ENCODE measurements at places on chromosomes 2 and 18.

- no peak for DNase-seq
Observed at GRCh38 chr2:226282151-226282550, 517.5 kb downstream of the IRS1 start.

GRCh38 chr2:10903861-10904210 is 7.9 kb upstream of the KCNF1 start:
- DNase-seq = no peak

DNA sequence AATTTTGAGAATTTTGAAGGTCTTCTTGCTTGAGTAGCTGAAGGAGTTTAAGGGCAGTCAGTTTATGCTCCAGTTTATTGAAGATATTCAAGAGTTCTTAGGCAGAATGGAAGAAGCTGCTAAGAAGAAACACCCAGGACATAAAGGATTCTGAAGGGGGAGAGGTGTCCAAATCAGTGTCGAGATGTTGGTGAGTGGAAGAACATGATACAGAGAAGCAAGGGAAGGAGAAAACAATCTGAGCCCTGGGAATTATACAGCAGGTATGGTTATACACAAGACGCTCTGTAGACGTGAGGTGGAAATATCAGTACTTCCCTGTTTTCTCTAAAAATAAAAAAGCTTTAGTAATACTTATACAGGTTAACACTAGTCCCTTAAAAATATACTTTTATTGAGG is 60.1 kb downstream of the CLIP4 start:
- DNase-seq = no peak

- no peak for DNase-seq
Observed at GRCh38 chr2:75491129-75491753, 69.5 kb downstream of the EVA1A start.

- no peak for DNase-seq
Observed at GRCh38 chr2:209977386-209978239, 24.8 kb upstream of the RPE start.

DNA sequence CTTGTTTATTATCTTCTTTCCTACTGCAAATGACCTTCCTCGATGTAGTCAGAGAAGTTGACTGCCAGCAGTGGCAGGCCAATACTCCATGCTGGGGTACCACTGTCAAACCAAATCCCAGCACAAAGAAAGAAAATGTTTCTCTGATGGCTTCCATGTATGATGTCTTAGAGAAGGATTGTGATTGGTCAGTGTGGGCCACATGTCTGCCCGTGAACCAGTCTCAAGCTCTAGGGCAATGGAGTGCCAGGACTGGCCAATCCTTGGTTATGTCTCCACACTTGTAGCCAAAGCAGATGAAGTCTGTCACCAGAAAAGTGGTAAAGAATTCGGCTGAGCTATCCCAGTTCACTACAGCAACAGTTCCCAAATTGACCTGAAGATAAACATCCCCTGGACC is 17.6 kb upstream of the SMAD4 start:
- DNase-seq = no peak

GRCh38 chr2:117436697-117437096 is 377.8 kb upstream of the DDX18 start:
- no peak for DNase-seq

DNA sequence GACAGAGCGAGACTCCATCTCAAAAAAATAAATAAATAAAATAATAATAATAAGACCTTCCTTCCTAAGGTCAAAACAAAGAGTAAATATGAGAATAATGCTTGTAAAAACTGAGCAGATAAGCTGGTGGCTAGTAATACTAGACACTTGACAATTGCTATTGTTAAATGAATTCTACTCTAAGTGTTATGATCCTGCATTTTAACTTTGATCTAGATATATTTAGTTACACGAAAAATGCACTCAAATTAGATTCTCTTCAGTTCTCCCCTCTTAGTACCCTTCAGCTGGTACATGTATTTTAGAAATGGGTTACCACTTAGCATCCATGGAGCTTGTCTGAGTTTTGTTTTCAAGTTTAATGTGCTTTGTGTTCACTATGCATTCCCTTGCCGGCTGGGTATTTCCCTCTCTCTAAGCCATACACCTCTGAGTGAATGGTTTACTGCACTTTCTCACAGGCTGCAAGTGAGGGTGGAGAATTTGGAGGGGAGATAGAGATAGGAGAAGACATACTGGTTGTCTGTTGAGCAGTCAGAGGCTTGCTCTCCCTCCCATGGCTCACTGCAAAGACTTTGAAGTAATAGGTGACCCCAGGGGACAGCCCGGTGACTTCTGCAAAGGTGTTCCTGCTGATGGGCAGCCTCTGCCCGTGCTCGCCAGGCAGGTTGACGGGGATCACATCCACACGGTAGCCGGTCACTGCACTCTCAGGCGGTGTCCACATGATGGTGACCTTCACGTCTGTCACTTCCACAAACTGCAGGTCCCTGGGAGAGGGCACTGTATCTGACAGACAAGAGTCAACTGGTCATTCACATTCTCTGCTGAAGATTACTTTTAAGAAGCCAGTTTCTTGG is 29.9 kb downstream of the FN1 start:
- DNase-seq = no peak

DNA sequence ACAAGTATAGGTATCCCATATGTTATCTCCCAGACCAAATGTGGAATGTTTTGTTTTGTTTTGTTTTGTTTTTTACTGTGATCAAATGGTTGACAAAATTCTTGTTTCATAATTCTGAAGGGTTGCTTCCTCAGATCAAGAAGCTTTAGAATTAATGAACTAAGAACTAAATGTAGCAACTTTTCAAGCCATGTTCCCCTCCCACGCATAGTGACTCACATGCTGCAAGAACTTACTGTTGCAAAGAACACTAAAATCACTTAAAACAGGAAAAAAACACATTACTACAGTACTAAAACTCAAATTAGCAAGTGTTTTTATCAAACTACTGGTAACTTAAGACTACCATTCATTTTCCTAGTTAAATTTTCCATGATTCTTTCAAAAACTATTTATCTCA is 30.6 kb downstream of the HNRNPLL start:
- no peak for DNase-seq

GRCh38 chr18:23201741-23202140 is 66.5 kb downstream of the CABLES1 start:
- DNase-seq = no peak

GRCh38 chr18:37419315-37419714 is 146.3 kb downstream of the CELF4 start:
- no peak for DNase-seq

DNA sequence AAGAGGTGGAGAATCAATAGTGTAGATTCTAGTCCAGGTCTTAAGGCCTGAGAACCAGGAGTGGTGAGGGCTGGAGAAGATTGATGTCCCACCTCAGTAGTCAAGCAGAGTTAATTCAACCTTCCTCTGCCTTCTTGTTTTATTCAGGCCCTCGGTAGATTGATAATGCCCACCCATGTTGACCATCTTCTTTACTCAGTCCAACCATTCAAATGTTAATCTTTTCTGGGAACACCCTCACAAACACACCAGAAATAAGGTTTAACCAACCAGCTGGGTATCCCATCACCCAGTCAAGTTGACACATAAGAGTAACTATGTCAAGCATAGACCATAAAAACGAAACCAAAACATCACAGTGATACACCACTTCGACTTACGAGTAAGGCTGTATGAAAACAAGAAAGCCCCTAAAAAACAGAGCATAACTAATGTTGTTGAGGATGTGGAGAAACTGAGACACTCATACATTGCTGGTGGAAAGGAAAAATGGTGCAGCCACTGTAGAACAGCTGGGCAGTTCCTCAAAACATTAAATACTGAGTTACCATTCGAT is 57.5 kb downstream of the SLC35F5 start:
- no peak for DNase-seq

DNA sequence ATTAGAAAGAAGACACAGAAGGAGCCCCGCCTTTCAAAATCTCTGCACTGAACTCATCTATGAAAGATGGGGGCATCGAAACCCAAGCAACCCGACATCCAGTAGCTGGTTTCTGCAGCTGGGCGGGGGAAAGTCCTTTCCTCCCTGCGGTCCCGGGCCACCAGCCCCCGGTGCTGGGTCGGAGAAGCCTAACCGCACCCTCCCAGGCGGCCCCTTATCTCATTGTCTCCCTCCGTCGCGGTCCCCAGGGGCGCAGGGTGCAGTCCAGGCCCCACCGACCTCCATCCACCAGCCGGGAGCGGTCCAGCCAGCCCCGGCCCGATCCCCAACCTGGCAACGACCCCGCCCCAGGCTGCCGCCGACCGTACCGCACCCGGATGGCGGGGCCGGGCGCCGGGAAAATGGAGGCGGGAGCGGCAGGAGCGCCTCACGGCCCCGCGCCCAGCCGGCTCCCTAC is 452 bp downstream of the RAPH1 start:
- DNase-seq = no peak

GRCh38 chr18:3720159-3720558 is 270.2 kb downstream of the TGIF1 start:
- no peak for DNase-seq

- DNase-seq = no peak
Observed at GRCh38 chr2:137237055-137237454, 471.7 kb downstream of the THSD7B start.

GRCh38 chr2:10256031-10256514 is 46.6 kb upstream of the HPCAL1 start:
- no peak for DNase-seq

- no peak for DNase-seq
Observed at GRCh38 chr2:212181646-212182045, 357.0 kb downstream of the ERBB4 start.

- DNase-seq = no peak
Observed at GRCh38 chr2:12604341-12604740, 112.4 kb upstream of the TRIB2 start.

GRCh38 chr2:134919341-134920210 is 954 bp downstream of the CCNT2 start:
- DNase-seq = no peak

DNA sequence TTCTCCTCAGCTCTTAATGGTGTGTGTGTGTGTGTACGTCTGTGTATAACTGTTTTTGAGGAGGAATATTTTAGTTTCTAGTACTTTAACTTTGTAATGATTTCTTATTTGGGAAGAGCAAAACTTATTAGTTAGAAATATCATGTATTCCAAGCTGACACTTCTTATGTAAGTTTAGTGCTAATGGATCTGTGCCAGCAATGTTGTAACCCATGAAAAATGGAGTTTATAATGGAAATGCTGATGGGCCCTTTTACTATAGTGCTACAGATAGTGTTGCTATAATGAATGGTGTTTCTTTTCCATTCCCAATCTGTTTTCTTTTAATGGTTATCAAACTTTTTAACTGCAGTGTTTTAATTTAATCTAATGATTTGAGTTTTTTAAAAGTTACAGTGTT is 49.8 kb upstream of the OTX1 start:
- no peak for DNase-seq

- DNase-seq = no peak
Observed at GRCh38 chr18:42649331-42650035, 466.0 kb downstream of the RIT2 start.

GRCh38 chr18:62085756-62086155 is 101.1 kb downstream of the PIGN start:
- no peak for DNase-seq

GRCh38 chr2:158687315-158687714 is 107.8 kb upstream of the DAPL1 start:
- DNase-seq = no peak

DNA sequence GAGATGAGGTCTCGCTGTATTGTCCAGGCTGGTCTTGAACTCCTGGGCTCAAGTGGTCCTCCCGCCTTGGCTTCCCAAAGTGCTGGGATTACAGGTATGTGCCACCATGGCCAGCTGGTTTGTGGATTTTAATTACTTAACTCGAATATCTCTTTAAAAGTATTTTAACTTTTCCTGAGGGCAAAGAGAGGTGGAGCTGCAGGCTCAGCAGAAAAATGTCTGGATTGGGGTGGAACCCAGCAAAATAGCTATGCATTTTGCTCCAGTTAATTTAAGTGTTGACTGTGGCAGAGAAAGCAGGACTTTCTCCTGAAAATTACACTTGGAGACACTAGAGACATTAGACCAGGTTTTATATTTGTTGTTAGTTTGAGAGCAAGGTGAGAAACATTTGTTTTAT is 35.5 kb upstream of the TXNDC2 start:
- DNase-seq = no peak

- DNase-seq = no peak
Observed at GRCh38 chr2:104900608-104901007, 46.7 kb downstream of the POU3F3 start.

- DNase-seq = no peak
Observed at GRCh38 chr2:63983986-63984605, 35.1 kb downstream of the VPS54 start.

GRCh38 chr18:63158012-63158631 is 161.4 kb downstream of the BCL2 start:
- no peak for DNase-seq

DNA sequence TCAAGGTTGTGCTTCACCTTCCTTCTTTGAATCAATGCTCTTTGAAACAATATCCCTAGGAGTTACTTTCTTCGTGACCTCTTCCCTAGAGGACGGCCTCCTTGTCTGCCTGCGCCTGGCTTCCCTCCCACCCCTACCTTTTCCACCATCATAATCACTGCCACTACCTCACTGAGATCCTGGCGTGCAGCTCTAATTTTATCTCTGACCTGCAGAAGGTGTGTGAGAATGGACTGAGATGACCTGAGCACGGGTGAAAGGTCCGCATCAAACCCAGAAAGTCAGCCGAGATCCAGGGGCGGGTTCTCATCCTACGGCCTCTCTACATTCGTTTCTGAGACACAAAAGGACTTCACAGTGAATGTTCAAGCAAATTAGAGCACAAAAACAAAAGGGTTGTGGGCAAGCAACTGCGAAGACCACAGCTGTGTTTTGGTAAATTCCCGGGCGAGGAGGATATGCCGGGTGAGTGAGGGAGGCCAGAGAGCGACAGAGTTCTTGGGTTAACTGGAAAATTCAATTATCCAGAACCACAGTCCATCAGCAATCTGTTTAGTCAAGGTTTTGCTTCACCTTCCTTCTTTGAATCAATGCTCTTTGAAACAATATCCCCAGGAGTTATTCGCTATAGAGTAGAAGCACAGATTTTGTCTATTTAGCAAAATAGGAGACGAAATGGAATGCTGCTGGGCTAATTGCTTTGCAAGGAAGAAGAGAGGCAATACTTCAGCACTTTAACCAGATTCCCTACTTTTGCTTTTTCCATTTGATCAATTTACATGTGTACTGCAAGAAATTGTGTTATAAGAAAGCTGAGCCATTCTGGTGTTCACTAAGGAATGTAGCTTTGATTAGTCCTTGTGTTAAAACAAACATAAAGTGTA is 212.6 kb downstream of the ACKR3 start:
- DNase-seq = no peak

- DNase-seq = no peak
Observed at GRCh38 chr18:50044402-50044801, 150.5 kb downstream of the MYO5B start.

DNA sequence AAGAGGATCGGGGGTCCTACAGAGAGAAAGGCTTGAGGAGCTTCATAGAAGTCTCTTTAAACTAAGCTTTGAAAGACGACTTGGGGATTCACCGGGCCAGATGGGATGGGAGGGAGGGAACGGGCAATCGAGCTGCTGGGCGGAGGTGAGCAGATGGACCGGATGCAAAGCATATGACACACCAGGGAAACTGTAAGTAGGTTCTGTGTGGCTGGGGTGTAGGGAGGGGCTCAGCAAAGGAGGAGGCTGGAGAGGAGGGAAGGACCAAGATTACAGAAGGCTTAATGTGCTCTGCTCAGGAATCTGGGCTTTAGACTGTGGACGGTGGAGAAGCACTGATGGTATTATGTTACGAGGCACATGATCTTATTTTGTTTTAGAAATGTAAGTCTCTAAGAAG is 131.5 kb downstream of the MAIP1 start:
- DNase-seq = no peak

All from hypothalamus (tissue), 51 donors.